Small intestine (tissue), 16 donors: ENCODE measurements at places on chromosomes 12 and 14. TPM values are rescaled to one million over a fixed set of nuclear protein-coding genes. Genes with fewer than 3 reads are reported as not detected.

DNA sequence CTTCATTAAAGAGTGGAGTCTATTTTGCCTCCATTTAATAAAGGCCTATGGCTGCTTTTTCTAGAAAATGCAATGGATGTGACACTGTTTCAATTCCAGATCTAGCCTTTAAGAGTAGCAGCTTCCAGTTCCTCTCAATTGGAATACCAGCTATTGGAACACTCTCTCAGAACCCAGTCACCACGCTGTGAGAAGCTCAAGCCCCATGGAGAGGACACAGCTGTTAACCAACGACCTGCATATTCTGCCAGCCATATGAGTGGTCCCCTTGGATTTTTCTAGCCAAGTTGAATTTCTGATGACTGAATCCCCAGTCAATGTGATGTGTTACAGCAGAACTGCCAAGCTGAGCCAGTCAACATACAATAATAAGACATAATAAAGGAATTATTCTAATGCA, 131.8 kb downstream of the TMTC3 start:
- no peaks in the 10 kb centered on the region for H3K4me1 ChIP-seq
- no peaks in the 10 kb centered on the region for H3K36me3 ChIP-seq
- H3K4me3 ChIP-seq = no peak overlapping the region

- H3K4me3 ChIP-seq = no peak overlapping the region
Observed at GRCh38 chr14:37422319-37422718, 172.7 kb downstream of the FOXA1 start.

GRCh38 chr12:1590221-1590979, 4.0 kb downstream of the FBXL14 start:
- no peaks in the 10 kb centered on the region for H3K36me3 ChIP-seq
- H3K27me3 ChIP-seq = no peaks in the 10 kb centered on the region
- H3K27ac ChIP-seq = peak overlapping the region; percentile 27
- DNase-seq = peak; percentile 13
- no peak overlapping the region for H3K4me3 ChIP-seq
- H3K4me1 ChIP-seq = peaks cover 50% of the 10 kb centered on the region

DNA sequence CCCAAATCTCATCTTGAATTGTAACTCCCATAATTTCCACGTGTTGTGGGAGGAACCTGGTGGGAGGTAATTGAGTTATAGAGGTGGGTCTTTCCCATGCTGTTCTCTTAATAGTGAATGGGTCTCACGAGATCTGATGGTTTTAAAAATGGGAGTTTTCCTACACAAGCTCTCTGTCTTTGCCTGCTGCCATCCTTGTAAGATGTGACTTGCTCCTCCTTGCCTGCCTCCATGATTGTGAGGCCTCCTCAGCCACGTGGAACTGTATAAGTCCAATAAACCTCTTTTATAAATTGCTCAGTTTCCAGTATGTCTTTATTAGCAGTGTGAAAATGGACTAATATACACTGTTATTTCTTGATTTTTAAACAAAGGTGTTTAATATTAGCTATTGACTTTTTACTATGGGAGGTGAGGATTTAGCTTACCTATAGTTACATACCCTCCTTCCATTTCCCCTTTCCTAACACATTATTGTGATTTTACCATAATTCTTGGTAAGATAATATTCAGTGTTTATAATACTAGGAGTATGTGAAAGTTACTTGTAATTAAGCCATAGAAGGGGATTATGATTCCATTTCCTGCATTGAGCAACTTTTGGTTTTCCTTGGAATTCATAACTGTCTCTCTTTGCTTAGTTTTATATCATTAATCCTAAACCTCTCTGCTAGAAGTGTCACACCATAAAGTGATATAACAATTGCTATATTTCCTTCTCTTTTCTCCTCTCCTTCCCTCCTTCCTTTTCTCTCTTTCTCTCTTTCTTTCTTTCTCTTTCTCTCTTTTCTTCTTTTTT, 151.0 kb upstream of the KRAS start:
- no peak for DNase-seq
- H3K36me3 ChIP-seq = no peaks in the 10 kb centered on the region
- no peaks in the 10 kb centered on the region for H3K27me3 ChIP-seq
- H3K4me1 ChIP-seq = no peaks in the 10 kb centered on the region
- no peak overlapping the region for H3K4me3 ChIP-seq

The KRT83 gene
- not detected for polyA plus RNA-seq

DNA sequence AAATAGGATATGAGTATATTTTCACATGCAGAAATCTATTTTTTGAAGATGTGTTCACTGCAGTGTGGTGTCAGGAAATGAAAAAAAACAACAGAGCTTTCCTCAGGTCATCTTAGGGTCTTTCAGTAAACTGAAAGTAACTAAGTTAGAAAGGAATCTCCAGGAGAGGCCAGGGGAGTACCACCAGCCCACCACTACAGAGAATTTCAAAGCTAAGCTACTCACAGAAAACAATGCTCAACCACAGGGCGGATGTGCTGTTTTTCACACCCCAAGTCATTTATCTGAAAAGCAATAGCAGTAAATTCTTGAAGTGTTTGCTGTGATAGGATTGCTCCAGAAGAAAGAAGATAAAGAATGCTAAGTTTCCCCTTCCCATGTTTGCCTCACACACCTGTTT, 79.0 kb downstream of the IFNG start:
- H3K27me3 ChIP-seq = no peaks in the 10 kb centered on the region
- no peak overlapping the region for H3K27ac ChIP-seq
- H3K36me3 ChIP-seq = no peaks in the 10 kb centered on the region
- no peaks in the 10 kb centered on the region for H3K4me1 ChIP-seq

DNA sequence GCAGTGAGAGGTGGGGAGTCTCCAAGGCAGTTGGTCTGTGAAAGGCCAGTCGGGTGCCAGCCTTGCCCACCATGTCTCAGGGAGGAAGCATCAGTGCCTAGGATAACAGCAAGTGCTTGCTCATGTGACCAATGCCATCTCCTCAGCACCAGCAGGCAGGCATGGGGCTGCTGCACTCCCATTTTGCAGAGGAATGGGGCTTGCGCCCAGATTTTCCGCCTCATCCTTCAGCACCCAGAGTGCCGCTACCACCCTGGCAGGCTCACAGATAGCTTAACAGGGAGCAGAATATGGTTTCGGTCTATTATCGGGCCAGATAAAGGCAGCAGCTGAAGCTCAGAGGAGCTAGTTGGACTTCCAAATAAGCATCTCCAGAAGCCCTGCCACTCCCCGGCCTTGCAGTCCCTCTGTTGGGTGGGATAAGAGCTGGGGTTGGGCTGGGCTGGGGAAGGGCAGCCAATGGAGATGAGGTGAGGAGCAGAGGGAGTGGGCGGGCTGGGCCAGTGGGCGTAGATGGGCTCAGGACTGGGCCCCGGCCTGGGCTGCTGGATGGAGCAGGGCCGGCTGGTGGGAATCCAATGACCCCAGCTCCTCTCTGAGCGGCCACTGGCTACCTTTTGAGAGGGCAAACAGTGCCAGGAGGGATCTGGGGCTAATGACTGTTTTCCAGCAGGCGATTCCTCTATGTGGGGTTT, 8.4 kb upstream of the KRT80 start:
- no peaks in the 10 kb centered on the region for H3K27me3 ChIP-seq
- H3K4me3 ChIP-seq = no peak overlapping the region
- no peak for DNase-seq

GRCh38 chr12:57632958-57633840, at the start of gene B4GALNT1:
Gene B4GALNT1 (minus strand): TSS chr12:57633201. CDS start chr12:57632132, 1,069 bp downstream.
- H3K36me3 ChIP-seq = no peaks in the 10 kb centered on the region
- peak; percentile 35 for DNase-seq
- H3K4me1 ChIP-seq = peaks cover 4% of the 10 kb centered on the region
- H3K27ac ChIP-seq = no peak within 1 kb of the TSS

The GPR65 gene
- polyA plus RNA-seq = 1.2 TPM

DNA sequence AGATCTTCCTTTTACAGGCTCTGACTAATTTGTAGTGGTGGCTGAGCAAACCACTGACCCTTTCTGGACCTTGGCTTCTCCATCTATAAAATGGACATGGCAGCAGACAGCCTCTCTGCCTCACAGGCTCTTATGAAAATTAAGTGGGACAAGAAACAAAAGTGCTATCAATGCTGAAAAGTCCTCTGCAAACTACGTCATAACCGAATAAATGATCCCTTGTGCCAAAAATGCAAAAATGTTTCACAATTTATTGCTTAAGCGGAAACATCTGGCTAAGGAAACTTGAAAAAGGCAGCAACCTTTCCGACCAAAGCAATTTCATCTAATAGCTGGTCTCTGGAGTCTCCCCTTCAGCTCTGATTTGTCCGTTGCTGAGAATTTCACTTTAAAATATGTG, 108.5 kb upstream of the PLXNC1 start:
- DNase-seq = no peak
- no peak overlapping the region for H3K4me3 ChIP-seq
- H3K27me3 ChIP-seq = no peaks in the 10 kb centered on the region
- H3K36me3 ChIP-seq = no peaks in the 10 kb centered on the region
- no peak overlapping the region for H3K27ac ChIP-seq

DNA sequence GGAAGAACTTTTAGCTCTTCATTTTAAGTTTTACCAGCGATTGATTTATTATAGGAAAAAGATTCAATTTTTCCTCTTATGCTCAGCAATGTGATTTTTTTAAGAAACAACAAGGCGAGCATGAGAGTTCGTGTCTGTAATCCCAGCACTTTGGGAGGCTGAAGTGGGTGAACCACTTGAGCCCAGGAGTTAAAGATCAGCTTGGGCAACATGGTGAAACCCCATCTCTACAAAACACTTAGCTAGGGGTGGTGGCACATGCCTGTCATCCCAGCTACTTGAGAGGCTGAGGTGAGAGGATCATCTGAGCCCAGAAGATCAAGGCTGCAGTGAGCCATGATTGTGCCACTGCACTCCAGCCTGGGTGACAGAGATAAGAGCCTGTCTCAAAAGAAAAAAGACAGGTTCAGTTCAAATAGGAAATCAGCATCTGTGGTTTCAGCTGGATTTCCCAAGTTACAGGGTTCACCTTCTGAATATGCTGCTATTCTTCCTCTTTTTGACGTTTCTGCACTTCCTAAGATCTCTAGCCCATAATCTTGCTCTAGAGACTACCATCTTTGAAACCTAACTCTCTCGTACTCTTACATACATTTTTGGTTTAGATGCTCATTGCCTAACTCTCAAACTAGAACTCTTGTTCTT, 274.7 kb downstream of the SEC23A start:
- H3K27ac ChIP-seq = no peak overlapping the region
- no peak overlapping the region for H3K4me3 ChIP-seq
- H3K27me3 ChIP-seq = no peaks in the 10 kb centered on the region
- H3K36me3 ChIP-seq = no peaks in the 10 kb centered on the region
- no peaks in the 10 kb centered on the region for H3K4me1 ChIP-seq
- DNase-seq = no peak

DNA sequence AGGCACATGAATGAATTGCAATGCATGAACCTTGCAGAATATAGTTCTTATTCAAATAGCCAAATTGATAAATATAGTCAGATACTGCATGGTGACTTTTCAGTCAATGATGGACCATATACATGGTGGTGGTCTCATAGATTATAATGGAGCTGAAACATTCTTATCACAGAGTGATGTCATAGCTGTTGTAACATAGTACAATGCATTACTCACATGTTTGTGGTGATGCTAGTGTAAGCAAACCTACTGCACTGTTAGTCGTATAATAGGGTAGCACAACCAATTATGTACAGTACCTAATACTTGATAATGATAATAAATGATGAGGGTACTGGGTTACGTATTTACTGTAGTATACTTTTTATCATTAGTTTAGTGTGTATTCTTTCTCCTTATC, 280.3 kb downstream of the BCAT1 start:
- no peak overlapping the region for H3K4me3 ChIP-seq
- DNase-seq = no peak
- H3K27ac ChIP-seq = no peak overlapping the region

DNA sequence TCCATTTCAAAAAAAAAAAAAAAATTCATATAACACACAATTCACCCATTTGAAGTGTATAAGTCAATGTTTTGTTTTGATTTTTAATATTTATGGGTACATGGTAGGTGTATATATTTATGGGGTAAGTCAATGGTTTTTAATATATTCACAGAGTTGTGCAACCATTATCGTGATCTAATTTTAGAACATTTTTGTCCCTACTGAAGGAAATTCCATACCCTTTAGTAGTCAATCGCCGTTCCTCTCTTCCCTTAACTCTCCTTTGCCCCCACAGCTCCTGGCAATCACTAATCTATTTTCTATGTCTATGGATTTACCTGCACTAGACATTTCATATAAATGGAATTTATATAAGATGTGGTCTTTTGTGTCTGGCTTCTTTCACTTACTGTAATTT, 92.8 kb downstream of the TRAFD1 start:
- H3K4me1 ChIP-seq = no peaks in the 10 kb centered on the region
- H3K36me3 ChIP-seq = peaks cover 48% of the 10 kb centered on the region

DNA sequence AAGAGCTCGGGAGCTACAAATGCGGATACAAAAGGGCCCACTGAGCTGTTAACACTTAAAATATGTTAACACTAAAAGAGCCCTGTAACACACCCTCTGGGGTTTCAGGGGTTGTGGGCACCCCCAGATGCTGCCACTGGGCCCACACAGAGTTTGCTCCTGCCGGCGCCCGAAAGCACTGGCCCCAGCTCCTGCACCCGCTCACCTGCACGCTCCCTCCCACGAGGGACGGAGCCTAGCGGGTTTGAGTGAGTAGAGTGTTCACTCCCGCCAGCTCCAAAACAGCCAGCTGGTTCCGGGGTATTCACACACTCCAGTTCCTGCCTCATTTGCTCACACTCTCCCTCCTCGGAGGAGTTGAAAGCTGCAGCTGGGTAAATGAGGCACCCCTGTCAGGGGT, 357.7 kb downstream of the ETNK1 start:
- no peak for DNase-seq
- H3K4me1 ChIP-seq = no peaks in the 10 kb centered on the region
- no peaks in the 10 kb centered on the region for H3K27me3 ChIP-seq
- H3K4me3 ChIP-seq = no peak overlapping the region
- no peaks in the 10 kb centered on the region for H3K36me3 ChIP-seq

The PLEKHD1 gene
- not detected for polyA plus RNA-seq

GRCh38 chr14:102915292-102916110, 7.0 kb upstream of the AMN start:
- H3K36me3 ChIP-seq = peaks cover 46% of the 10 kb centered on the region
- no peaks in the 10 kb centered on the region for H3K27me3 ChIP-seq
- no peak overlapping the region for H3K4me3 ChIP-seq
- H3K27ac ChIP-seq = no peak overlapping the region

- H3K4me1 ChIP-seq = no peaks in the 10 kb centered on the region
- H3K4me3 ChIP-seq = peak overlapping the region; percentile 77
- no peaks in the 10 kb centered on the region for H3K27me3 ChIP-seq
- H3K27ac ChIP-seq = peak overlapping the region; percentile 69
Observed at GRCh38 chr12:3077572-3078081, 448 bp downstream of the TSPAN9 start.

- no peaks in the 10 kb centered on the region for H3K4me1 ChIP-seq
- peak overlapping the region; percentile 66 for H3K27ac ChIP-seq
- H3K36me3 ChIP-seq = no peaks in the 10 kb centered on the region
- DNase-seq = peak; percentile 10
- H3K4me3 ChIP-seq = peak overlapping the region; percentile 87
Observed at GRCh38 chr12:121839993-121840761, 18.5 kb downstream of the HPD start.

- H3K4me1 ChIP-seq = no peaks in the 10 kb centered on the region
- H3K4me3 ChIP-seq = no peak overlapping the region
- DNase-seq = no peak
- no peaks in the 10 kb centered on the region for H3K27me3 ChIP-seq
- H3K27ac ChIP-seq = no peak overlapping the region
Observed at GRCh38 chr12:130787445-130788410, 51.3 kb downstream of the STX2 start.

The HCAR1 gene
- polyA plus RNA-seq = not detected

The KRT76 gene
- polyA plus RNA-seq = not detected

GRCh38 chr12:105993766-105994555, 144.8 kb downstream of the NUAK1 start:
- H3K27ac ChIP-seq = no peak overlapping the region
- H3K4me1 ChIP-seq = no peaks in the 10 kb centered on the region
- no peaks in the 10 kb centered on the region for H3K36me3 ChIP-seq
- no peak overlapping the region for H3K4me3 ChIP-seq
- peaks cover 9% of the 10 kb centered on the region for H3K27me3 ChIP-seq
